ENCODE measurements at places on chromosomes 6 and 20.

DNA sequence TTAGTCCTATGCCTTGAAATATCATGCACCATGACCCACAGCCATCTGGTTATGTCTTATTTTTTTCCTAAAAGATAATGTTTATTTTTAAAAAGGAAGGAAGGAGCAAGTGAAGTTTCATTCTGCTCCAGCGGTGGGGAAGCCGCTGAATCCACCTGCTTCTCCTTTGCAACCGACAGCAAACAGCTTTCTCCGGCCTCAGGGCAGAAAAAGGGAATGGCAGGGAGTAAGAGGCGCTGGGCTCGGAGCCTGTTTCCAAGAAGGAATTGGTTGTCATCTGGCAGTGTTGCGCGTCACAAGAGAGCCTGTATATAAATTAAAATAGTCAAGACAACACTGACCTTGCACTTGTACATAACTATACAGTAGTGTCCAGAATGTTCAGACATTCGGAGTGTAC is 14.2 kb downstream of the GFRA4 start:
- DNase-seq: no peak

GRCh38 chr20:44068316-44069201 is 118.4 kb downstream of the JPH2 start:
- DNase-seq: no peak

DNA sequence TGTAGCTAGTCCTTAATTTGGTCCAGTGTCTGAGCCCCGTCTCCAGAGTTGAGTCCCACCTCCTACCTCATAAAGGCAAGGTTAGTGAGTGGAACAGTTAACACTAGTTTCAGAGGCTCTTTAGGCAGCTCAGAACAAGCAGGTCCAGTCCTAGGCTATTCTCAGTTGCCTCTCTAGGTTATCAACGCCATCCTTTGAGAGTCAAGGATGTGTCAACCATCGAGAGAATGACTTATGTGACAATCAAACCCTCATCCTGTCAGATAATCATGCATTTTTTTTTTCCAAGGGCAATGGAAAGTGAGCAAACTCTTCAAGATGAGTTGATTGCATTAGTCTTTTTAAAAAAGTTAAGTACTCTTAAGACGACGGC is 64.0 kb upstream of the TXNDC5 start:
- no peak for DNase-seq

GRCh38 chr6:13528232-13528631 is 40.8 kb upstream of the GFOD1 start:
- DNase-seq: no peak

DNA sequence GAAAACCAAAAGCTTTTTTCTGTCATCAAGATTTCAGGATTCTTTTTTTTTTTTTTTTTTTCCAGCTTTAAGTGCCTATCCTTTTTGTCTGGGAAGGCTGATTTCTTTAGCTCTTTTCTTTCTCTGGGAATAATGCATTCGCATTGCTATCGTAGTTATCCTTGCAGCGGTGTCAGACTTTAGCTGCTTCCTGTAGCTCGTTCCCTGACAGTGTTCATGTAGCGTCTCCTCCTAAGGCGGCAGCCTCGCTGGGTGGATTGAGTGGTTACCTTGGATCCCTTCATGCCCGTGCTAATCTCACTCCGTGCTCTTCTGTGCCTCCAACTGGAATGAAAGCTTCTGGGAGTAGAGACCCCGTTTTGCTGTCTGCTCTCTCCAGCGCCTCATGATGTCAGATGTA is 43.1 kb downstream of the UST start:
- DNase-seq: no peak

- peak; percentile 30 for DNase-seq
Measured at GRCh38 chr20:50338479-50339391, 148.1 kb downstream of the CEBPB start.

DNA sequence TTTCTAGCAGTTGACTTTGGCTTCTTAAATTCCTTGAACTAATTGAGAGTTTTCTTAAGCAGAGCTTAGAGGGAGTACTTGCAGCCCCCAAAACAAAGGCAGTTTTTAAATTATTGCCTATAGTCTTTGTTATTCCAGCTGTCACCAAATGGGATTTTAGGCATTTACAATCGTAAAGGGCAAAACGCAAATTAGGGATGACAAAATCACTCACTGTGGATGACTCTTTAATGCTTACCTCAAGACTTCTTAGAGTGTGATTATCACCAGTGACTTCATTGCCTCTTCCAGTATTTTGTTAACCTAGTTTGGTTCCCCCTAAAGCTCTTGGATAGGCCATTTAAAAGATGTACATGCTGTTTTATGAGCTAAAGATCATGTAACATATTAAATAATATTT is 126.8 kb downstream of the LRRC1 start:
- DNase-seq: no peak

- no peak for DNase-seq
Measured at GRCh38 chr6:110434961-110435602, 19.7 kb upstream of the DDO start.

GRCh38 chr20:21548390-21549035 is 34.6 kb upstream of the NKX2-2 start:
- no peak for DNase-seq

DNA sequence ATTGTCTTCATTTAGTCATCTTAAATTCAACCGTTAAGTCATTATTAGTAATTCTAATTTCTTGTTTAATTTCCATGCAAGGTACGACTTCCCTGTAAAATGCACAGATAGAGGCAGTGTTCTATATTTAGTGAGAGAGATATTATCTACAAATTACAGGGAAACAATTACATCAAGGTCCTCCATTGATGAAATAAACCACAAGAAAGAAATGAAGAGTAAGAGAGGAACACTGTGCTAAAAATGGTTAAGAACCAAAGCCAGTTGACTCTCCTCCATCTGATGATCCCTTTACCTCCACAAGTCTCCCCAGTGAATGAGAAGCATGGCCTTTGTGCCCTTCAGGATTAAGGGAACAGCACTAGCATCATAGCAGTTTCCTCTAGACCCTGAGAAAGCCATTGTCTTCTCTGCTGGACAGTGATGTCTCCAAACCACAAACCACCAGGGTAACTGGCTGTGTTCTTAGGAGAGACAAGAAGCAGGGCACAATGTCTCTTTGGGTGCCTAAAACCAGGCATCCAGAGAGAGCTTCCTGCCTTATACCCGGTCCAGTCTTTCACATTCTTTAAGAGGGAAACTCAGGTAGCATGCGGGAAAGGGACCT is 38.1 kb downstream of the IRF4 start:
- DNase-seq: no peak

DNA sequence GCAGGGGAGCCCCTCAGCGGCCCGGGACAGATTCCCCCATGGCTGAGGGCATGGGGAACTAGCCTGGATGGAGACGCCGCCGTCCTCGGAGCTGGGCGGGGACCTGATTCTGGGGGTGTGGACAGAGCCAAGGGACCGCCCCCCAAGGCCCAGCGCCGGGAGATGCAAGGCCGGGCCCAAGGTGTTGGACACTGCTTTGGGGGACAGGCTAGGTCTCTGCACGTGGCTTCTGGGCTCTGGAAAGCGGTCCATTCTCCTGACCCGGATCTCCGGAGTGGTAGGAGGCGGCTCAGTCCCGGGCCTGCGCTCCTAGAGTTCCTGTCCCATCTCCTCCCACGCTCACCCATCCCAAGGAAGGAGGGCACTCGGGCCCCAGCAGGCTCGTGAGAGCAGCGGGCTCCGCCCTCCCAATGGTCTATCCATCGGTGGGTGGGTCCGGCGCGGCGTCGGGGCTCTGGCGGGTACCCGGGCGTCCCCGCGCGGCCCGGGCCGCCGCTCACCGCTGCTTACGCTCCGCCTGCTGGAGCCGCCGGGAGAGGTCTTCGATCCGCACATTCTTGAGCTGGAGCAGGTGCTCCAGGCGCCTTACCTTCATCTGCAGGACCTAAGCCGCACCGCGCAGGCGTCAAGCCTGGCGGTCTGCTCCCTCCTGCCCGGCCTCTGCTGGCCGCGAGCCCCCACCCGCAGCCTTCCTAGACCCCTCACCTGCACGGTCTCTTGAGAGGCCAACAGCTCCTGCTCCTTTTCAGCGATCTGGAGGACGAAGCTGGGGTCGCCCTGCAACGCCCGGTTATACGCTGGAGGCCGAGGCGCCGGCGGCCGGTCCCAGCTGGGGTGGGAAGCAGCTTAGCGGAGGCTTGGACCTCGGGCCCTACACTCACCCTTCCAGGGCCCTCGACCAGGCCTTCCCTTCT is 3.3 kb downstream of the SPEF1 start:
- DNase-seq: no peak

DNA sequence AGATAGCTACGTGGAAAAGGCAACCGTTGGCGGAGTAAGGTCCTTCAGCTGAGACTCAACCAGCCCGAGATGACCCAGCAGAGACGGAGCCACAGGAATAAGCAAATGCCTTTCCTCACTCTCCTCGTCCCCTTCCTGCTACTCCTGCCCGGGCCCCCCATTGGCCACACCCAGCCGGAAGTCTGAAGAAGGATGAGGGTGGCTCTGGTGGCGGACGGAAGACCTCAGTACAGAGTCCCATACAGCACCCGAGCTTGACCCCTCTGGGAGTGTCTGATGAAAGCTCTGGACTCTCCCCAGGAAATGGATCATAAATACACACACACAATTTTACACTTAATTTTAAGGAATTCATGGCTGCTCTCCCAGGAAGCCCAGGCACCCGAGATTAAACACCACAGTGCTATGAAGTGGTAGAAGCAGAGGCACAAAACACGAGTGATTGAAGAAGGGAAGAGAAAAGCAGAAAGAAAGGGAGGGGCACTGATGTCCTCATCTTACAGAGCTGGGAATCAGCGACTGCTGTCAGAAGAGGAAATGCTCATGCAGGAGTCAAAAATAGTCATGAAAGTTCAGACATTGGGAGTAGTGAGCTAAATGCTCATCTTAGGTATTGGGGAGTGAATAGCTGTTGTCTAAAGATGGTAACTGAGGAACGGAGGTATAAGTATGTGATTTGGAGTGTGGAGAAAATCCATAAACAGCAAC is 125.6 kb downstream of the BANF2 start:
- no peak for DNase-seq

GRCh38 chr6:168514216-168514615 is 73.2 kb downstream of the SMOC2 start:
- DNase-seq: no peak

DNA sequence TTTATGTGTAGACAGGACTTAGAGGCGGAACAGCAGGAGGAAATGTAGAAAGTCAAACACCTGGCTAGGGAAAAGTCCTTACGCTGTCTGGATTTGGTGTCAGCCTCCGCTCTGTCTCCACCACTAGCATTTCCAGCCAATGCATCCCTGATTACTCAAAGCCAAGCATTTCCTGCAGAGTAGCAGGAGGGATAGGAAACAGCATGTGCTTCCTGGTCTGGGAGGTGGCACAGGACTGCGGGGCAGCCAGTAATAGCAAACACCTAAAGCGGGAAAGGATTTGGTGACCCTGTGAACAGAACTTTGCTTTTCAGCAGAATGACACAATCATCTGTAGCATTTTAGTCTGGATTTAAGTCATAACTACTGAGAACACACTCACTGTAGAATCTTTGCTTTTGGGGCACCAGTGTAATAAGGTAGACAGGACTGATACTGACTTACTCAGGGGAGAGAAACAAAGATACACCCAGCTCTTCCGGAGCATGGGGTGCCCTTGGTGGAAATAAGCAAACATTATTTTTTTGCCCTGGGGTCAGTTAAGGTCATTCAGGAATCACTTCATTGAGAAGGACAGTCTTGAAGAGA is 133.3 kb upstream of the AHI1 start:
- DNase-seq: no peak

DNA sequence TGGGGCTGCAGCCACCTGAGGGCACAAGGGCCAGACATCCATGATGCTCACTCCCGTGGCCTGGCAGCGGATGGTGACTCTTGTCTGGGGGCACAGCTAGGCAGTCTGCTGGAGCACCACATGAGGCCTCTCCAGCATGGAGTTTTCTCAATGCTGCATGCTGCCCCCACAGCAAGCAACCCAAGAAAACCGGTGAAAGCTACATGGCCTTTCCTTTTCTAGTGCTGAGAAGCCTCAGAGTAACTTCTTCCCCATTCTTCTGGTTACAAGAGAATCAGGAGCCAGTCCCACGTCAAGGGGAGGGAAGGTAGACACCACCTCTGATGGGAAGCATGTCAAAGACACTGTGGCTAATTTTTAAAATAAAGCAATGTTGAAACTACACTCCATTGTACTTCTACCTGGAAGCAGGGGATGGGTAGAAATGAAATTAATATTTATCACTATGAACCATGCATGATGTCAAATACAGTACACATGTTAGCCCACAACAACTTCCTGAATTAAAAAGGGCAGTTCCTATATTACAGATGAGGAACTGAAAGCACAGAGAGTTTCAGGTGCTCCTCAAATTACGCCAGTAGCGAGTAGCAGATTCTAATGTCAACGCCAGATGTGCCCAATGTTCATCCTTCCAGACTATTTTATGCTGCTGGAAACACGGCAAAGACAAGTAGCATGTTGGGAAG is 101.5 kb downstream of the LAMP5 start:
- no peak for DNase-seq

- DNase-seq: no peak
Measured at GRCh38 chr6:5412663-5413062, 151.3 kb downstream of the FARS2 start.

GRCh38 chr20:52251827-52252226 is 60.2 kb upstream of the ZFP64 start:
- no peak for DNase-seq

DNA sequence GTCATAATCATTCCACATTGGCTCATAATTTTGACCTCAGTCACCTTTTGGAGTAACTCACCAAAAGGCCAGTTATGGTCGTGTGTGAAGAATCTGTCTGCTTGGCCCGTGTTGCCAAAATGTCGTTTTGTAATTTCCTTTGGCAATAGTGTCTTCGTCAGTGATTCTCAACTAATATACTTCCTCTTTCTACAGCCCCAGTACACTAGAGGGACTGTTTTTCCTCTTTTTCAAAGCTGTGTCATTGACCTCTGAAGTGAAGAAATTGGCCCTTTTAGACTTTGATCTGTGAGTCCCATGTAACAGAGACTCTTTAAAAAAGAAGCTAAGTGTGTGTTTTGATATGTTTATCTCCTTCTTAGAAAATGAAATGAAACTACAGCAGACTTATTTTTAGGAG is 5.2 kb downstream of the FOXO3 start:
- no peak for DNase-seq

DNA sequence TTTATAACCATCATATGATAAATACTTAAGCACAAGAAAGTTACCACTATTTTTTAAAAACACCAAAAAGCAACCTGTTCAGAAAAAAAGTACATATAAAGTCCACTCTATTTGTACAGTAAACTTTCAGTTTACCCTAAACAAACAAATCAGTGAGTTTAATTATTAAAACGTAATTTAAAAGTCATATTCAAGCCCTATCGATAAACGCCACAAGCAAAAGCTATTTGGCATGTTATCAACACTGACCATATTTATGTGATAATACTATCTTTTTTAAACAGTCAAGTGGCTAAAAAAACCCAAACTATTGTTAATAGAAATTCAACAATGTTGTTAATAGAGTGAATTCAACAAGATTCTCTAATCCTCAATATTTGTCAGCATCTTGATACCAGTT is 1.9 kb downstream of the KATNA1 start:
- DNase-seq: no peak

Data from central memory CD8-positive, alpha-beta T cell (primary cell).